Naive thymus-derived CD8-positive, alpha-beta T cell (primary cell): ENCODE measurements at places on chromosomes 7 and 10.

DNA sequence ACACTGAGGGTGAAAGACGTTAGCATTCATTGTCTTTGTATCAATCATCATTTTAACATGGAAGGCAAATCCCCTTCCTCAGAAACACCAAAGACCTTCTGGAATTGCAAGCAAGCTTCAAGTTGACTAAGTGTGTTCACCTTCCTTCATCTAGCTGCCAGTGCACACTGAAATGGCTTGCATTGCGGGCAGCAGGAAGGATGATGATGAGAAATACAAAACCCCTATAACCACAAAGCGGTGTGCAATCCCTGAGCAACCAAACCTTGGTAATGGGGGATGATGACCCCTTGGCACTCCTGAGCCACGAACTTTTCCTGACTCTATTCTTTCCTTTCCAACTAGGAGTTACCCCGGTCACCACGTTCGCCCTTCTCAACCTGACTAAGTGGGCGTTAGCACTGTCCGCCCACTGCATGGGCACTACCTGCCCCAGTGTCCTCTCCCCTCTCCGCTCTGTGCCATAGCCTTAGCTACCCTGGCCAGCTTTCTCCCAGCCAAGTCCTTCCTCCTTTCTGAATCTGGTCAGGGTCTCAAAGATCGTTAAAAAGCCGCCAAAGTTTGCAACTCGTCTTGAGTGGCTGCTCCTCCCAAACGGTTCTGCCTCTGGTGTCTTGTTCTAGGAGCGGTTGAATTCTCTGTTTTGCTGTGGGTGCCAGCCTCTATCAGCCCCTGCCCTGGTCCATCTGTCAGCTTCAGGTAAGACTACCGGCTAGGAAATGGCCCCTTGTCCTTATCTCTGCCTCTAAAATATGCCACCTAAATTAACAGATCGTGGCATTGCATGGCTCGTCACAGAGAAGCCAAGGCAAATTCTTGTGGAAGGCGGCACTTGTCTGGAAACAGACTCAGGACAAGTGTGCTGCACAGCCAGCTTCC is 586 bp upstream of the AOC1 start:
- no peak for DNase-seq

DNA sequence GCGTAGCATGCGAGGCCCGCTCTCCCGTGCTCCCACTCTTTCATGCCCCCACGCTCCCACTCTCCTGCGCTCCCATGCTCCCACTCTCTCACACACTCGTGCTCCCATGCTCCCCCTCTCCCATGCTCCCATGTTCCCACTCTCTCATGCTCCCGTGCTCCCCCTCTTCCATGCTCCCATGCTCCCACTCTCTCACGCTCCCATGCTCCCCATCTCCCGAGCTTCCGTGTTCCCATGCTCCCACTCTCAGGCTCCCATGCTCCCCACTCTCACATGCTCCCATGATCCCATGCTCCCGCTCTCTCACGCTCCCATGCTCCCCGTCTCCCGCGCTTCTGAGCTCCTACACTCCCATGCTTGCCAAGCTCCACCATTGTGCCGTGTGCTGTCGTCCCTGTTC is 84.4 kb upstream of the ANLN start:
- DNase-seq, result no peak

DNA sequence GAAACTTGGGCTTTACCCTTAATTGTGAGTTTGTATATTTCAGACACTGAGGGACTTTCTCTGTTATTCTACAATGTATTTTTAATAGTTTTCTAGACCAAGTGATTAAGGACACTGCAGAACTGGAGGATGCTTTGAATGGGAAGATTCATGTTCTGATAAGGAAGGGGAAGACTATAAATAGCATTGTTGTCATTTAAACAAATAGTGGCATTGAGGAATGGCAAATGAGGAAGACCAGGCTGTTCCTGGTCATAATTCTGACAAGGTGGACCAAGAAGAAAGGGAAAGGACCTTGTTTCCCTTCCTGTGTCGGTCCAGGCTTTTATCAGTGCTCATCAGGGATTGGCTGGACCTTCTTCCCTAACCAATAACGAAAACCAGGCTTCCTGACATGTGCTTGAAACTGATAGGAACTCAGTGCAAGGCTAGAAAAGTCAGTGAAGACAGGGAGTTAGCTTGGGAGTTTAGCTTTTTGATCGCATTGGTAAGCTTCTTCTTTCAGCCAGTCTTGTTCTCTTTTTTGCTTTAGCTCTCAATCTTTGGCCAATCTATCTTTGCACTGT is 116.2 kb downstream of the ITGA8 start:
- DNase-seq, result no peak

DNA sequence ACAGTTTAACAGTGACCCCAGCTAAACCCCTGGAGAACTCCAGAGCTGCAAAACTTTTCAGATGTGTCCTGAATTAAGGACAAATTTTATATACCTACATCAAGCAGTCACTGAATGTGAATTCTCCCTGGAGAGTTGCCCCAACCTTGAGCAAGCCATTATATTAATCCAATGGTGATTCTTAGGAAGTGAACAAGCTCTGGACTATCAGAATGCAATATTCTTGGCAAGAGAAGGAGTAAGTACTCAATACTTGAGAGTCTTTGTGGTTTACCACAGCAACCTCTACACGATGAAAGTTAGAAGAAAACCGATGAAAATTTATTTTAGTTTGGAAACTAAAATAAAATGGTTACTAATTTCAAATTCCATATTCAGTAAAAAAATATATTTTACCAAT is 19.3 kb upstream of the ZNF365 start:
- DNase-seq, result no peak

DNA sequence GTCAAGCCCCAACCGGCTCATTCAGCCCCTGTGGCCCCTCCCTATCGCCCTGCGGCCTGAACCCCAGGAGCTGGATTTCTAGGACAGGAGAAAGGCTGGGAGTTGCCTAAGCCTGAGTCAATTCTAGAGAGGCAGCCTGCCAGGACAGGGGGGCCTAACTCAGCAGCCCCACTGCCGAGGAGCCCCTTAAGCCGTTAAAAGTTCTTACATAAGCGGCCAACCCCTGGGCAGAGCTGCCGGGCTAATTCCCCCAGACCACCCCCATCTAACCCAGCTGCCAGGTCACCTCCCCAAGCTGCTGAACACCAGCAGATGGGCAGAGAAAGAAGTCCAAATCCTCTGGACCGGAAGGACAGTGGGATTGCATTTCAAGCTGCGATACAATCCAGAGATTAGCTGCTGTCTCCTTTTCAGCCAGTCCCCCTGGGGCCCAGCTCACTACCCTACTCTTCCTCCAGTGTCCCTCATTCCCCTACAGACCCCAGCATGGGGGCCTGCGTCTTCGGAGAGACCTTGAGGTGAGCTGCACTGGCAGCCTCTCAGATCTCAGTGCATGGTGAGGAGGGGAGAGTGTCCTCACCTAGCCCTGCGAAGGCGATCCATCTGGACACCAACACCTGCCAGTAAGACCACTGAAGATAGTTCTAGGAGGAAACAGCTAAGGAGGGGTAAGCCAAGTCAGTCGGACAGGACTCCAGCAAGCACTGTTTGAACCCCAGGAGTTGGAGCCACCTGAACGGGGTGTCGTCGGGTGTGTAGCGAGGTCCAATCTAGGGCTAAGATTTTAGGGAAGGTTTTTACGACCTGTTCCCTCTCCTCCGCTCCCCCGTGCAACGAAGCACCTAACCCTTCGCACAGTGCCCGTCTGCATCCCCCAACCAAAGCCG is 830 bp downstream of the IMPDH1 start:
- DNase-seq, result no peak

GRCh38 chr10:11600280-11600679 is 11.2 kb downstream of the USP6NL start:
- no peak for DNase-seq

- DNase-seq, result no peak
These were observed 214.4 kb downstream of the CREB5 start for GRCh38 chr7:28626624-28627262.

GRCh38 chr7:130021105-130021834 is 29.9 kb downstream of the ZC3HC1 start:
- no peak for DNase-seq
